ENCODE measurements at places on chromosomes 2 and 18. TPM values are rescaled to one million over a fixed set of nuclear protein-coding genes. Genes with fewer than 3 reads are reported as not detected.

DNA sequence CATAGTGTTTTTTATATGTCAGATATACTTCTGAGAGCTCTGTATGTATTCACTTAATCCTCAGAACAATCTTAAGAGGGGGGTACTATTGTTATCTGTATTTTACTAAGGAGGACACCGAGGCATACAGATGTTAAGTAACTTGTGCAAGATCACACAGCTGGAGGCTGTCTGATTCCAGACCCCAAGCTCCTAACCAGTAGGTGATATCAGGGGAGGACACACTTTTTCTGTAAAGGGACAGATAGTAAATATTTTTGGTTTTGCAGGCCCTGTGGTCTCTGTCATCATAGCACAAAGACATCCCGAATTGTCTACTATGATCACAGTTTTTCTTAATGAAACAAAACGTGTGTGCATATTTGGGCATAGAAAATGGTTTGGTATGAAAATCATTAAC lies 143.7 kb downstream of the LAMA3 start:
- DNase-seq = no peak

Gene UGT1A4
- total RNA-seq = not detected

Gene ACKR3
- 57.6 TPM for total RNA-seq

- no peak for DNase-seq
Measured at GRCh38 chr2:191006297-191006696, 7.7 kb downstream of the STAT1 start.

DNA sequence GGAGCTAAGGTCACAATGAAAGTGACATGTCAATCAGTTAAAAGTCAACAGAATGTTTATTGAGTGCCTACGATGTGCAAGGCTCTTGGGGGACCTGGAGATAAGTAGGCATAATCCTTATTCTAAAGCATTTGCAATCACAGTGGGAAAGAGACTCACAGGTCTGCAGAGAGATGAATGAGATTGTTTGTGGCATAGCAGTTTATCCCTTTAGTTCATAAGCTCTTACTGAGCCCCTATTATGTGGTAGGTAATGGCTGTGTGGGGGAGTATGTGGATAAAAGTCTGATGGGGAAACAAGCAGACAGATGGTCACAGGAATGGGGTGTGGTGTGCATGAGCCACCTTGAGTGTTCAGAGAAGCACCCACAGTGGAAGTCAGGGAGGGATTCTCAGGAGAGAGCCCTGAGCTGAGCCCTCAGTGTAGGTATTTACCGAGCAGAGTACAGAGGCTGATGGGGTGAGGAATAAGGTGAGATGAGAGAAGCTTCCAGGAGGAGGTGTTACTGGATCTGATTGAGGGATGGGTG lies 48.1 kb downstream of the EMILIN2 start:
- no peak for DNase-seq

DNA sequence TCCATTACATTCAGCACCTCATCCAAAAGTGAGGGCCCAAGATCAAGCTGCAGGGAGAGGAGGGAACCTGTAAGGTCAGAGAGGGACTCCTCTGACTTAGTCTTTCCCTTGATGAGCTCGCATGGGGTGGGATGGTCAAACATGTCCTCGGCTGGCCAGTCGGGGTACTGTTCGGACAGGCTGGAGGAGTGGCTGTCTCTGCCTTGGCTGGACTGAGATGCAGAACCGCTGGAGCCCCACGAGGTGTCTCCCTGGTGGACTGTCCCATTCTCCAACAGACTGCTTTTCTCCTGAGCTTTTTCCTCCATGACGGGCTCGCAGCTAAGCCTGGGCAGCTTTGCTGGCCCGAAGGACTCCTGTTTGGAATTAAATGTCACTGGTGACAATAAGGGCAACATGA lies 25.6 kb downstream of the CDC42EP3 start:
- no peak for DNase-seq

- no peak for DNase-seq
Measured at GRCh38 chr18:39845106-39845505, 2109.9 kb upstream of the PIK3C3 start.

Gene KRTCAP3
- total RNA-seq = 3.6 TPM

GRCh38 chr2:24657818-24658217 lies 135.4 kb downstream of the PTRHD1 start:
- no peak for DNase-seq

Gene SERPINB12
- not detected for total RNA-seq

DNA sequence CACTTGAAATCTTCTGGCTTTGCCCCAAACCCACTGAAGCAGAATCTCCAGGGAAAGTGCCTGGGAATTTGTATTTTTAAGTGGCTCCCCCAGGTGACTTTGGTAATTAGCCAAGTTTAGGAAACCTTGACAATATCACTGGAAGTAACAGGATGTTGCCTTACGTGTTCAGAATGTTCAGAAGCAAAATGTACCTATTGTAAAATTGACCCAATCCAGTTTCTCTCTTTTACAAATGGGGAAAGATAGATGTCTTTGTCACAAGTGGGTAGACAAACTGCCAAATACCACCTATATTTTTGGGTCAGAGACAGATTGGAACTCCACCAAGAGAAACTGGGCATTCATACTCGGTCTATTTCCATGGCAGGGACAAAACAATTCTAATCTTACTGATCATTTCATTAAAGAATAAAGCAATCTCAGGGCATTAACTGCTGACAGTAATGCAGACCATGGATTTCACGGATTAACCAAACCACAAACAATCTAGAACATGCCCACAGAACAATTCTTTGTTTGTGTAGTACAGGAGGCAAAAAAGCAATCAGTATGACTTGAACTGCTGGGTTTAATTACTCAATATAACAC lies 255.8 kb downstream of the ERBB4 start:
- DNase-seq = no peak

Gene CHRNG
- not detected for total RNA-seq

Gene ZC3H6
- total RNA-seq = 15.5 TPM

Gene ADAM23
- total RNA-seq = 12.5 TPM

Gene COL4A3
- total RNA-seq = 7.1 TPM

Gene MAP3K19
- total RNA-seq = not detected

Gene PLCD4
- 14.4 TPM for total RNA-seq

Gene DYSF
- 6.9 TPM for total RNA-seq

DNA sequence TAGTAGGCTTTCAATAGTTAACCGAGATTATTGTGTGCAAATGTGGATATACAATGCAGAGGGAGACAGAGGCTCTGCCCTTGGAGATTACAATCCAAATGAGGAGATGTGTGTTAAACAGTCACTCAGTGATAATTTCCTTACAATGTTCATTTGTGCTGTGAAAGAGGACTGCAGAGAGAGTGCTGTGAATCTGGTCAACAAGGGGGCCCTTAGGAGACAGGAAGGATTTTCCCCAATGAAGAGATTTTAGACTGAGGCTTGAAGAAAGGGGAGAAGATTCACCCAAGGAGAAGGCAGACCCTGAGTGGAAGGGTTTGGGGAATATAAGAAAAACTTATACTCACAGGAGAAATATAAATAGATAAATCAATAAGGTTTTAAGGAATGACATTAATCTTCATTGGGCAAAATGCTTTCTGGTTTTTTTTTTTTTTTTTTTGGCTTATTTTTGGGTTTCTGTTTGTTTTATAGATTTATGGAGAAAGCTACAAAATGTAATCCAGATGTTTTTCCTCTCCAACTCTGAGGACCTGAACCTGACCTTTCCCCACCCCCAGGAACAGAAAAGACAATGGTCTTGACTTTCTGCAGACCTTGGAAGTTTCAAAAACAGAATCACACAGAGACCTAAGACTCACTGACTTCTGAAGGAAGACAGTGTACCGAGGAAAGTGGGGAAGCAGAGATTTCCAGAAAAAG lies 151.3 kb upstream of the SERPINE2 start:
- no peak for DNase-seq

Data from tibial nerve (tissue), 4 donors.